ENCODE measurements at places on chromosomes 4 and X.

GRCh38 chrX:152658302-152658701 lies 20.6 kb downstream of the GABRQ start:
- no peak for DNase-seq

DNA sequence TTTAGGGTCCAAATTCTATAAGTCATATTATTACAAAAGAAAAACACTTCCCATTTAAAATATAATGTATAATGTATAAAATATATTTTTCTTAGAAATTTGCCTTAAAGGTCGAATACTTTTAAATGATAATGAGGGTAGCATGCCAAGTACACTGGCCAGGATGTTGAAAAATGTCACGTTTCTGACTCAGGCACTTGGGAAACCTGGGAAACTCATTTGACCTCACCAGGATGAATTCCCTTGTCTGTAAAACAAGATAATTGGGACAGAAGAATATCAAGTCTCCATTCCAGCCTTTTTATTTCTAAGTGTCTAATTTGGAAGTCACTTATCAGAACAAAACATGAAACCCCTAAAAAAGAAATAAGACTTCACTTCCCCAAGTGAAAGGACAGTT lies 3.4 kb upstream of the SLC39A8 start:
- DNase-seq = no peak

DNA sequence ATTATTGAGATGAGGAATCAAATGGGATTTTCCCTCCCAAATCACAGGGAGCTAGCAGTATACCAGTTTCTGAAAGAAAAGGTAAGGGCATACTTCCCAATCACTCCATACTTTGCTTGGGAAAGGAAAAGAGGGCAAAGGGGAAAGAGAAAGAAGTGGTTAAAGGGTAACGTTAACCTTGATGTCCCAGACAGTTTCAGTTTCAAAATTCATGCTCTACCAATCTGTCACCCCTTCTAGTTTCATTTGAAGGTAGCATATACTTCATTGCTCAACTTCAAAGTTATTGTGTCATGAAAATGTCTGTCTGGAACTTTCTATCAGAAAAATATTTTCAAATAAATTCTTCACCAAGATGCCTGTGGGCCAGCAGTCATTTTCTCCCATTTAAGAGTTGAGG lies 16.0 kb downstream of the TNMD start:
- no peak for DNase-seq

GRCh38 chr4:94332983-94333590 lies 9.5 kb downstream of the HPGDS start:
- DNase-seq = no peak

- DNase-seq = no peak
Measured at GRCh38 chrX:100883654-100884053, 9.5 kb upstream of the NOX1 start.

Measured in retinal pigment epithelial cell (primary cell).